ENCODE measurements at places on chromosomes 3 and 15.

- DNase-seq: no peak
These were observed 219.4 kb upstream of the STRIT1 start for GRCh38 chr3:155512867-155513261.

GRCh38 chr15:78063970-78064385 is 13.5 kb downstream of the TBC1D2B start:
- no peak for DNase-seq

GRCh38 chr3:12722226-12722625 is 36.8 kb downstream of the TMEM40 start:
- no peak for DNase-seq

- no peak for DNase-seq
These were observed 27.7 kb downstream of the ABTB1 start for GRCh38 chr3:127700406-127700805.

GRCh38 chr3:16300881-16301359 is 35.9 kb downstream of the OXNAD1 start:
- DNase-seq: no peak

GRCh38 chr15:67067930-67068551 is 2.6 kb downstream of the SMAD3 start:
- no peak for DNase-seq

DNA sequence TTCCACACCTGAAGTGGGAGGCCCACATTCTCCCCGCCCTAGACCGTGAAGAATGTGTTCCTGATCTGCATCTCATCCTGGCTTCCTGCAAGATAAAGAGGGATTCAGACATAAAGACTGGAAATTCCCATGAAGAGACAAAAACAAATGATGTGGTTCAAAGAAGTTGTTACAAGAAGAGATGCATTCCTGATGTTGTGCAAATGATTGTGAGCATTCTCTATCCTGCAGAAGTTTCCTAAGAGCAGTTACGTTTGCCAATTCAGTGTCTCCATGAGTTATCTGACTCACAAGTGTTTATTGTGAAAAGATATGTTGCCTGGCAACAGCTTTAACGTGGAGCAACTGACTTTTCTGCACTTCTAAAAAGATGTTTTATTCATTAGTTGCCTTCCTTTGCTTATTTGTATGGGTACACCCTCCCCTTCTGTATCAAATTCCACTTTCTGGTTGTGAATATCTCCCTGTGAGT is 107.8 kb downstream of the ZIC4 start:
- no peak for DNase-seq

- DNase-seq: no peak
These were observed at the start of gene CGNL1 for GRCh38 chr15:57375827-57376695. Gene CGNL1, plus strand, starts transcription at chr15:57376505. Its CDS starts 61,495 bp downstream, at chr15:57438000.

- DNase-seq: no peak
These were observed 243.4 kb downstream of the DTWD1 start for GRCh38 chr15:49864251-49864650.

- no peak for DNase-seq
These were observed 1.7 kb downstream of the MLF1 start for GRCh38 chr3:158572766-158573060.

DNA sequence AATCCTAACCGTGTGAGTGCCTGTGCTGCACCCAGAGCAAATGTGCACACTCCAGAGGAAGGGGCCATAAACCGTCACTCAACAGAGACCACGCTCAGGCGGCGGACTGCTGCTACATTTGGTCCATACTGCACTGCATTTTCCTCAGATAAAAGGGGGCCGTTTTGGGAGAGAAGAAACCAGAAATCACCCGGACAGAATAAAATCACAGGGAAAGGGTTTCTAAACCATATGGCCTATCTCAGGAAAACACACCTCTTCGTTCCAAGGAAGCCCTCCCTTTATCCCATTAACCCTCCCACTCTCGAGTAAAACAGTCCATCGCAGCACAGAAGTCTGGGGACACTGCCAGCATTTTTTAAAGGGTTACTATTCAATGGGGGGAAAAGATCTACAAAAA is 7.6 kb downstream of the IL17RD start:
- no peak for DNase-seq

DNA sequence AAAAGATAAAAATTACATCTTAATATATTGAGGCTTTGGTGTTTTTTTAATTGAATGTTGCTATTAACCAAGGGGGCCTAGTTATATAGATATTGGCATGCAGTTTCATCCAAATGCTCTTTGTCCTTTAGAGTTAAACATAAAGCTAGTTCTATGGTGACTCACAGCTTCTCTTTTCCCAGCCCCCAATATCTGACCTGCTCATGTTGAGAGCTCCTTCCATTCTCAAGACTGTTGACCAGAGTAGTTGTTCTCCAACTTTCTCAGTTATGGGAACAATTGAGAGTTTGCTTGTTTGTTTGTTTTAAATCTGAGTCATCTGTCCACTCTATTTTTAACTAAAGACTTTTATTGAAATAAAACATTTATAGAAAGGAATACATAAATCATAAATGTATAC is 15.8 kb upstream of the RARB start:
- DNase-seq: no peak
